Activated CD4-positive, alpha-beta memory T cell treated with anti-CD3 and anti-CD28 coated beads for 36 hours (primary cell): ENCODE measurements at places on chromosomes 4 and X.

DNA sequence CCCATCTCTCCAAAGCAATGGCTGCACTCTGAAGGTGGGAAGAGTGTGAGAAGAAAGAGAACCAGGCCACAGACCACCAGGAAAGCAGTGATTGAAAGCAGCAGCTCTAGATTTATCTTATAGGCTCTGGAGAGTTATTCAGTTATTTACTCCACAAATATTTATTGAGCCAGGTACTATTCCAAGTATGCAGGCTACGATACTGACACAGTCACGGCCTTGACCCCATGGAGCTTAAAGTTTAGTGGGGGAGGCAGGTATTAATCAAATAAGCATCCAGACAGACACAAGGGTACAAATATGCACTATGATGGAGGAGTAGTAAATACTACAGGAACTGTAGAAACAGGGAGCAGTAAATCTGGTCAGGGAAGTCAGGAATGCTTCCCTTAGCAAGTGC is 2.8 kb downstream of the TMEM185A start:
- no peak for DNase-seq

- DNase-seq, result no peak
These were observed 38.7 kb upstream of the MAGEA10 start for GRCh38 chrX:152177052-152177451.

DNA sequence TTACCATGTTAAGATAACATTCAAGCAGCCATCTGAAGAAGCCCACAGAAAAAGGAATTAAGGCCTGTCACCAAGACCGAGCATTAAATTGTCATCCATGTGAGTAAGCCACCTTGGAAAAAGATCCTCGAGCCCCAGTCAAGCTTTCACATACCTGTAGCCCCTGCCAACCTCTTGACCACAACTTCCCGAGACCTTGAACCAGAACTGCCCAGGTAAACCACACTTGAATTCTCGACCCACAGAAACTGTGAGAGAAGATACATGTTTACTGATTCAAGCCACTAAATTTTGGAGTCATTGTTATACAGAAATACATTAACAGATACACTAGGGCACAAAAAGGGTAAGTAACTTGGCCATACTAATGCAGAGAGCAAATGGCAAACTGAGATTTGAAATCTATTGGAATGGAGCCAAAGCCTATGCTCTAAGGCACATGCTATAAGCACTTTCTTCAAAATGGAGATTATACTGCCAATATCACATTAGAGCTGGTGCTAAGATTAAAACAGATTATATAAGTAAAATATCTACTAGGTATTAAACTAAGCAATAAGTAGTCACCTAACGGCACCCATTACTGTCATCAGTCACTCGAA is 49.5 kb downstream of the FAM13A start:
- no peak for DNase-seq

DNA sequence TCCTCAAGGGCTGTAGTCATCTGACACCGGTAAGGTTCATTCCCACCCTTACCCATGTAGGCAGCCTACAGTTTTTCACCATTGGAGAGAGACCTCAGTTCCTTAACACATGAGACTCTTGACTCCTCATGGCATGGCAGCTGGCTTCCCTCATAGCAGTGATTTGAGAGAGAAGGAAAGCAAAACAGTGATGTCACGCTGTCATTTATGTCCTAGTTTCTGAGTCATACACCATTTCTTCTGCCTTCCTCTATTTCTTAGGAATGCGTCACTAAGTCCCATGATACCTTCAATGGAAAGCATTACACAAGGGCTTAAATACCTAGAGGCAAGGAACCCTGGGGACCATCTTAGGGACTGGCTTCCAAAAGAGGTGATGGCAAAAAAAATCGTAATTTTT is 226.1 kb downstream of the SPCS3 start:
- no peak for DNase-seq

- no peak for DNase-seq
These were observed 50.6 kb upstream of the ANKRD17 start for GRCh38 chr4:73309211-73309610.

DNA sequence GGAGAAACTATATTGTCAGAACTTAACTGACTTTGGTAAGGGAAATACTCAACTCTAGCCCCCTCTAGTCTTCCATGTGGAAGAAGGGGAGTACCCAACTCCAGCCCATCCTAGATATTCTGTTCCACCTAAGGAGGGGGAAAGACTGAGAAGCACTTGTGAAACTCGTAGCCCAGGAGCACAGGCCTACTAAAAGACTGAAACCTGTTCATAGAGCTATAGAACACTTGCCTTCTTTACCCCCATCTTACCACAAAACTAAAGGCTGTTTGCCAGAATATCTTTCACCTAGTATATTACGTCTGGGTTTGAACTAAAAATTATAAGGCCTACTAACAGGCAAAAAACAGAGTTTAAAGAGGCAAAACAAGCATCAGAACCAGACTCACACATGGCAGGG is 15.5 kb downstream of the CLDN22 start:
- no peak for DNase-seq
